ENCODE measurements at places on chromosomes 12 and 14.

DNA sequence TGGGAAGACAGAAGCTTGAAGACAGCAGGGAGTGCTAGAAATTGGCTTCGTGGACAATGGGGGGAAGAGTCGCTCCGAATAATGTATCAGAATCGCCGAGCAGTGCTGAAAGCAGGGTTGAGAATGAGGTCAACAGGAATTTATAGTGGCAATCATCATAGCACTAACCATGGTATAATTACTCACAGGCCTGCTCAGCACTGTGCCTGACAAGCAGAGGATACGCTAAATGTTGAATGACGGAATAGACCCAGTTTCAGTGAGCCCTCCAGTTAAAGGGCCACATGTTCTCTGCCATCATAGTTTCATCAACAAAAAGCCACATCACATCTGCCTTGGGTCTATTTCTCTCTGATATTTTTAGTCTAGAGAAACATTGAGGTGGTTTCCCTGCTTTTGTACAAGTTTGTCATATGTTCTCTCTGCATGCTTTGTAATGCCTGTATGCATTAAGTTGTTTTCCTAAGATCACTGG, 130.3 kb upstream of the EGLN3 start:
- no peak for DNase-seq

GRCh38 chr12:53352331-53353256, 16.4 kb upstream of the SP7 start:
- DNase-seq = peak; percentile 88

GRCh38 chr12:71452006-71452405, 12.4 kb downstream of the LGR5 start:
- DNase-seq = no peak

DNA sequence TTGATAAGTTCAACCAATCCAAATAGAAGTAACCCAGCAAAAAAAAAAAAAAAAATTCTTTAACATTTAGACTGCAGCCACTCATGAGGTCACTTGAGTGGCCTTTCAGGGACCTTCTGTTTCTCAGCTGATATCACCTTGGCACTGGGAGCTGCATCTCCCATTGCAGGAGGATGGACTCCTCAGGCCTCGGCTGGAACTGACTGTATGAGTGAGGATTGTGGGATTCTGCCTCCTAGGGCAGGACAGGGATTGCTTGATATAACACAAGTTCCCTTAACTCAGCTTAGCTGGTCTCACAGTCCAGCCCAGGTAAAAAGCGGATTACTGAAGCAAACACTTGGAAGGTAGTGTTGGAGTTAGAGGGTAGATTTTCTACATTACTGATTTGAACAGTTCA, 3.5 kb upstream of the GUCY2C start:
- DNase-seq = no peak

DNA sequence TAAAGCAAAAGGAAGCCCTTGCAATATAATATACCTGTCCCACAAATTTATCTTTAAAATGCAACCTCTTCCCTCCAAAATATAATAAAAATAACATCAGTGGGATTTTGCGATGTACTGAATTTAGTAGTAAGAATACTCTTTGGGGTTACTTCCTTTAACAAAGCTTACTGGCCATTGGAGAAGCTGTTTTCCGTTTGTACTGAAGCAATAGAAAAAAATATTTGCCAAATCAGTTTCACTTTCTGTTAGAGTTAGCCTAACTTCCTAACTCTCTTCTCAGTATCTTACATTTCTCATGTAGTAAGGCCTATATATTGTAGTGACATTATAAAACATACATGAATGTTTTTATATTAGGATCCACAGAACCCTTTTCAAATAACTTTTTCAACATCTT, 3.7 kb downstream of the MAX start:
- peak; percentile 72 for DNase-seq

DNA sequence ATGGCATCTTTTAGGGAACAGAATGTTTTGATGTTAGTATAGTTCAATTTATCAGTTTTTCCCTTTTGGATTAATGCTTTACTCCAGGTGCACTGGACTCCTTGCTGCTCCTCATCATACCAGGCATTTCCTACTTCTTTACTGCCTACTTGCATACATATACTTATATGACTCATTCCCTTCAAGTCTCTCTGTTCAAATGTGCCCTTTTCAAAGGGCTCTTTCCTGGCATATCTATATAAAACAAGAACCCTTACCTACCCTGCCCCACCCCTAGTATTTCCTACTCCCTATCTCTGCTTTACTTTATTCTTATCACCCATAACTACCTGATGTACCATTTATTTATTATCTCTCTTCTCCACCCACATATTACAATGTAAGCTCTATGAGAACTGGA, 90.6 kb downstream of the CAPZA3 start:
- no peak for DNase-seq

DNA sequence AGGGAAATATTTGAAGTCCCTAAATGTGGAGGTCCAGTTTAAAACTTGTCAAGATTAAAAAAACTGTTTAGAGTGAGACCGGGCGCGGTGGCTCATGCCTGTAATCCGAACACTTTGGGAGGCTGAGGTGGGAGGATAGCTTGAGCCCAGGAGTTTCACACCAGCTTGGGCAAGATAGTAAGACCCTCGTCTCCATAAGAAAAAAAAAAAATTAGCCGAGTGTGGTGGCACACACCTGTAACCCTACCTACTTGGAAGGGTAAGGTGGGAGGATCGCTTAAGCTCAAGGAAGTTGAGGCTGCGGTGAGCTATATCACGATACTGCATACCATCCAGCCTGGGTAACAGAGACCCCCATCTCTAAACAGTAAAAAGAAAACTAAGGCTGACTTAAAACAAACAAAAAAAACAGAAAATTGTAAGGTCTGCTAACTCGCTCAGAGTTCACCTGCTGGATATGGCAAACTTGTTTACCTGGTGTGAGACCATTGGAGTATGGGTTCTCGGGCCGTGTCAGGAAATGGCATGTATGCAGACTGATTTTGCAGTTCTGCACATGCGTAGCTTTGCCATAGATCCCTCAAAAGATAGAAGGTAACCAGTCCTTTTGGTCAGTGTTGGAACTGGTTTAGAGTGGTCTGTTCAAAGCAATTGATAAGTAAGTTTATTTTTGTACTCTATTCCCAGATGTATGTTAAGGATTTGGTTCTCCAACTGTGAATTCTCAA, 2.1 kb downstream of the RNF10 start:
- peak; percentile 19 for DNase-seq

DNA sequence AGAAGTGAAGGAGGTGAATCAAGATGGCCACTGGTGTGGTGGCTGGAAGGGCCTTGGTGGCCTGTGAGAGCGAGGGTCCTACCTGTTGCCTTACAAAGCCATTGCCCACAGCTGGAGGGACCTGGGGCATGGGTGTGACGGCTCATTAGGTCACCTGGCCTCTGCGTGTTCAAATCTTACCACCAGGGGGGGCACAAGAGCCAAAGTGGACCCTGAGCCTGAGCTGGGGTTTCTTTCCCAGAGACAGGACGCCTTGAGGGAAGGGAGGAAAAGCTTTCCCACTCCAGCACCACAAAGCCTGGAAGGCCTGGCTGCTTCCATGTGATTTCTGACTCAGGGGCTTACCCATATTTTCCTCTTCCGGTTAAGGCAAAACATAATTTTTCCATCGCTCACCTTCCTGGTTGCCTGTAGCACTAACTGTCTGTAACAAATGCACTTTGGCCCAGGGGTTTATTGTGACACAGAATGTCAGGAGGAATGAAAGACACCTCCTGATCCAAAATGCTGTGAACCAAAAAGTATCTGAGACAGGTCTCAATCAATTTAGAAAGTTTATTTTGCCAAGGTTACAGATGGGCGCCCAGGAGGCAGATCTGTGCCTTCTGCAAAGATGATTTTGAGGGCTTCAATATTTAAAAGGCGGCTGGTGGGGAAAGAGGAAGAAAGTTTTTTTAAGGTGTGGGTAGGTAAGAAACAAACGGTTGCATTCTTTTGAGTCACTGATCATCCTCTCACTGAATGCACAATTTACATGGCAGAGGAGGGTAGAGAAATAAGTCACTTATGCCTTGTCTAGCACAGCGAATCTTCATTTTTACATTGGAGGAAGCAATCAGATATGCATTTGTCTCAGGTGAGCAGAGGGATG, 4.3 kb upstream of the CD9 start:
- DNase-seq = peak; percentile 72

DNA sequence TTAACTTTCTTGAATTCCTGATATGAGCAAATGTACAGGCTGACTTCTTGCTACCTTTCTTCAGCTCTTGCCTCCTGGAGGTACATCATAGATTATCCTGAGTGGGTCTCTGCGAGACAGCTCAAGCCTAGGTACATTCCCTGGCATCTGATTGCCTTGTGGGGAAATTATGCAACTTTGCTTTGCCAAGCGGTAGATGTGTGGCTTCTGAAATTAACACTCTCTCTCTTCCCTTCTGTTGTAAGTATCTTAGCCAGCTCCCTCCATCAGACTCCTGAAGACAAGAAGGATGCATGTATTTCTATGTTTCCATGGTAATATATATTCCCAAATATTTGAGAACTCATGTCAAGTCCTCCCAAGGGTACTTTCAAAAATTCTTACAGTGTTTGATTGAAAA, 16.2 kb upstream of the SLC16A7 start:
- no peak for DNase-seq

DNA sequence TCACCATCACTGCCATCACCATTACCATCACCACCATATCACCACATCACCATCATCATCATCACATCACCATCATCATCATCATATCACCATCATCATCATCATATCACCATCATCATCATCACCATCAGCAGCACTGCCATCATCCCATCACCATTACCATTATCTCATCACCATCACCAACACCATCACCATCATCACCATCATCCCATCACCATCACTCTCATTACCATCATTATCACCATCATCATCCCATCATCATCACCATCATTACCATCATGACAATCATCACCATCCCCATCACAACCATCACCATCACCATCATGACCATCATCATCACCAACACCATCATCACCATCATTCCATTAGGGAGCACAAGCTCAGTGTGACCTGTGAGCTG, 318.0 kb downstream of the ADGRD1 start:
- no peak for DNase-seq

- DNase-seq = no peak
Observed at GRCh38 chr12:53193040-53193439, 12.3 kb upstream of the CSAD start.
